ENCODE measurements at places on chromosomes 12 and 14.
A peak's percentile ranks its signal among the peaks of the same experiment; 100 is the strongest.

- no peak for DNase-seq
Observed at GRCh38 chr14:99389174-99389826, 91.4 kb downstream of the SETD3 start.

DNA sequence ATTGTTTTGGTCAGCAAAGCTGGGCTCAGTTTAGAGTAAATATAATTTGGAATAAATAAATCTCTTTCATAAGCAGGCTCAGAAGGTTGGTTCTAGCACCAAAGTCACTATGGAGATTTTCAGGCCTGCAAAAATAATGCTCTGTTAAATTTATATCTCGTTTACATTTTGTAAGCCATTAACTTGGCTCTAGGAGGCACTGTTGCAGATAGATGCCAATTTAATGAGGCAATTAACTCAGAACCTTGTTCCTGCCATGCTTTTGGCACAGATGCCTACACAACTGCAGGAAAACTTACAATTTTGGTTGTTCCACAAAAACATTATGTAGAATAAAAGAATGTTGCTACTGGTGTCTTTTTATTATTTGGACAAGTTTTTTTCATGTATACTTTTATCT, 428.1 kb downstream of the FLRT2 start:
- no peak for DNase-seq

GRCh38 chr12:17148706-17149105, 542.7 kb upstream of the LMO3 start:
- DNase-seq, result no peak

- no peak for DNase-seq
Observed at GRCh38 chr14:97266653-97267052, 469.5 kb downstream of the VRK1 start.

DNA sequence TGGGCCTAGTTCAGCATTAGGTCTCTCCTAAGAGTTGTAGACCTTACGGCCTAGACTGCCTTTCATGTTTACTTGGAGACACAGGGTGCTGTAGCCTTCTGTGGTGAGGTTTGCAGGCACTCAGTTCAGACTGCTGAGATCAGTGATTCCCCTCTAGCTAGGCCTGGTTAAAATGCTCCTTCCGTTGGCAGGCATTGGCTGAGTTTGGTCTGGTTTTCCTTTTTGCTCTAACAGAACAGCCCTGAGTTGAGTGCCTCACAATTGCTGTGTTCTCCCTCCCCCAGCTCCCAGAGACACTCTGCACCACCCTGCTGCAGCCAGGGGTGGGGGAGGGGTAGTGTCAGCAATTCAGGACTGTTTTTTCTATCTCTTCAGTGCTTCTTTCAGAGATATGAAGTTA, 178.9 kb upstream of the DYRK2 start:
- DNase-seq, result peak; percentile 53

DNA sequence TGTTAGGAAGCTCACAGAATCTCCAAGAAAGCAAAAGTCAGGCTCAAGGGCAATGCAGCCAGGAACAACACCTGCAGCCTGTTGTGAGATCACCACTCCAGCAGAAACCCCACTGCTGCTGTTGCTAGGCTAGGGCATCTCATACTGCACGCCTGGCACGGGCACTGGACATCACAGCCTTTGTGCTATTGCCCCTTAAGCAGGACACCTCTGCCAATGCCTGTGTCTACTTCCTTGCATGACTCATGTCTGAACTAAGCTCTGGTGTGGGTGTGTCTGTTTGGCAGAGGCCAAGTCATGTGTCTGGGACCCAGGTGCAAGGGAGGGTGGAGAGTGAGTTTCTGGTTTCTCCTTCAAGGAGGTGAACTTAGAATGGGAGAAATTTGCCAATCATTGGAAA, 10.0 kb upstream of the DDX47 start:
- DNase-seq, result no peak

DNA sequence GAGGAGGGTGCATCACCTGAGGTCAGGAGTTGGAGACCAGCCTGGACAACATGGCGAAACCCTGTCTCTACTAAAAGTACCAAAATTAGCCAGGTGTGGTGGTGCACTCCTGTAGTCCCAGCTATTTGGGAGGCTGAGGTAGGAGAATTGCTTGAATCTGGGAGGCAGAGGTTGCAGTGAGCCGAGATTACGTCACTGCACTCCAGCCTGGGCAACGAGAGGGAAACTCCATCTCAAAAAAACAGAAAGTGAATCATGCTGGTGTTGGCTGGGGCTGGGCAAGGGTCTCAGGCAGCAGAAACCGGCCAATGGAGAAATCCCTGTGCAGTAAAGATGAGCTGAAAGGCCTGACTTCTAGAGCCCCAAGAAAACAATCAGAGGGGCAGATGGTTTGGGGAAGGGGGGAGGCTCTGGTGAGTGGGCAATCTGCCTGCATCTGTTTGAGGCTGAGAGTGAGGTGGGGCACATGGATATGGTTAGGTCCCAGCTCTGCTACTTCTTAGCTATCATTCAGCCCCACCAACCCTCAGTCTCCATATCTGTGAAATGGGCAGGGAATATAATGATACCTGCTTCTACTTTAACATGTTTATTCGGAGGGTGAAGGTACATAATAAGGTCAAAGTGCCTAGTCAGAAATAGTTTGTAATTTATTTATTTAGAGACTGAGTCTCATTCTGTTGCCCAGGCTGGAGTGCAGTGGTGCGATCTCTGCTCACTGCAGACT, 21.3 kb upstream of the COX6A1 start:
- no peak for DNase-seq

GRCh38 chr12:42386308-42386707, 60.3 kb downstream of the PPHLN1 start:
- no peak for DNase-seq

DNA sequence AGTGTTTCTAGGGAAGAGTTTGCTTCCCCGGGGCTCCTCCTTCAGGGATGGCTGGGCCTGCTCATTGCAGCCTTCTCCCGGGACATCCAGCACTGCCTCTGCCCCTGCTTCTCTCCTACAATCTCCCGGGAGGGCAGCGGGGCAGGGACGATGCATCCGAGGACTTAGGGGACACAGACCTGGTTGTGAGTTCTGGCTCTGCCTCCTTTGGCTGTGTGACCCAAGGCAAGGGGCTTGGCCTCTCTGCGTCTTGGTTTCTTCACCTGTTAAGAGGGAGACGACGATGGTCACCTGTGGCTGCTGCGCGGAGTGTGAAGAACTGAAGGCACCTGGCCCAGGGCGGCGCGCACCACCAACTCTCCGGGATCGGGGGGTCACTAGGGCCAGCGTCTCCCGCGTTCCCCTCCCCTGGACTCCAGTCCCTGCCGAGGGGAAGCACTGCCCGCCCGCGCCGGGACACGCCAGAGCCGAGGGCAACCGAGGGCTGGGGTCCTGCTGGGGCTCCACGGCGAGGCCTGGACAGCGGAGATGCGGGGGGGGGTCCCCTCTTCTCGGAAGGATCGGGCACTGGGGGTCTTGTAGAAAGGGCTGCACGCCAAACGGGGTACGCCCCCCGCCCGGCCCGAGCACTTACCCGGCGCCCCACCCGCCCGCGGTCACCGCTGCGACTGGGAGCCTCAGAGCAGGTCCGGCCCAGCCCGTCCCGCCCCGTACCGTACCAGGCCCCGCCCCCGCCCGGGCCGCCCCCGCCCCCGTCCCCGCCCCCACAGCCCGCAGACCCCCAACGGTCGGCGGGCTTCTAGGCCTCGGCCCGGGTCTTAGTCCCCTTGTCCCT, at the start of gene HVCN1:
Gene HVCN1 (minus strand): TSS at position 670 of the 835 bp plus-strand sequence. CDS start 5,870 bp downstream, outside the sequence.
- peak; percentile 25 for DNase-seq

GRCh38 chr14:105894978-105895881, 368.8 kb downstream of the TMEM121 start:
- DNase-seq, result no peak

- DNase-seq, result no peak
Observed at GRCh38 chr14:97298331-97298730, 501.1 kb downstream of the VRK1 start.

DNA sequence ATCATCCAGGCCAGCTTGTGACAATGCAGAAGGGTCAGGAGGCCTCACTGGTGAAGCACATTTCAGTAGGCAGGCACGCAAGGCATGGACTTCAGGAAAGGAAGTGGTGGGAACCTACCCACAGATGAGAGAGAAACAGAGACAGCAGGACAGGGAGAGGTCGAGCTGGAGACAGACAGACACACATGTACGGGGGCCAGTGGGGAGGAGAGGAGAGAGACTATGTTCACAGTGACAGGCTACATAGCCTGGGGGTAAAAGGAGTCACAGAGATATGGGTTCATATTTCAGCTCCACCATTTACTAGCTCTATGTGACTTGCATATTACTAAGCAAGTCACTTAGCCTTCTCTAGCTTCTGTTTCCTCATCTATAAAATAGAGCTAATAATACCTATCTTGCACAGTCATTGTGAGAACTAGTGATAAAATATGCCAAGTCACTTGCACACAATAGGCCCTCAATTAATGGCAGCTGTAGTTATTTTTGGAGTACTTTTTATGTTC, 91.1 kb upstream of the FUT8 start:
- no peak for DNase-seq

- DNase-seq, result no peak
Observed at GRCh38 chr12:84874125-84874824, 38.3 kb downstream of the SLC6A15 start.

DNA sequence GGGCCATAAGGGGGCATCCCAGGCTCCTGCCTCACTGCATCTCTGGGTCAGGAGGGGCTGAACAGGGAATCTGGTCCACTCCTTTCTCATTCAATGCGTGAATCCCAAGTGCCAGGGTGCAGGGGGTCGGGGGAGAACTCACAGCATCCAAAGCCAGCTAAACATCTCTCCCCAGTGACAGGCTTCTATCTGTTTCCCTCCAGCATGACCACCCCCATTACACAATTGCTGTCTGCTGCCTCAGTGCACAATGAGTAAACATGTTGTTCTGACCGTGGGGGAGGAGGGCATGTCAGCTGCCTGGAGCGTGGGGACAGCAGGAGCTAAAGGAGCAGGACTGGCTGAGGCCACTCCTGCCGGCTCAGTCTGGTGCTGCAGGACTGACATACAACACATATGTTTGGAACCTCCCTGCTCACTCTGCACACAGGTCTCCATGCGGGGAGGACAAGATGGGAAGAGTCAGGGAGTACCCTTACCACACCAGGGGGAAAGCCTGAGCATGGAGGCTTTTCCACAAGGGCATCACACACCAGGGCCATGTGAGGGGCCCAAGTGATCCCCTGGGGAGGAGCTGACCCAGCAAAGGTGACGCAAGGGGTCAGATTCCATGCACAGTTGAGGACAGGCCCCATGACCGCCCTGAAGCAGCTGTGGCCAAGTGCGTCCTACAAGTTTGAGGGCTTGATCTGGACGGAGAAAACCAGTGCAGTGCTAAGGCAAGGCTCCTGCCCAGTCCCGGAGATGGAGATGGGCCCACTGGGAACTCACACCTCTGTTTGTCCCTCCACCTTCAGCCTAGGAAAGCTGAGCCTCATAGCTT, 1.4 kb downstream of the TNS2 start:
- DNase-seq, result peak; percentile 81

DNA sequence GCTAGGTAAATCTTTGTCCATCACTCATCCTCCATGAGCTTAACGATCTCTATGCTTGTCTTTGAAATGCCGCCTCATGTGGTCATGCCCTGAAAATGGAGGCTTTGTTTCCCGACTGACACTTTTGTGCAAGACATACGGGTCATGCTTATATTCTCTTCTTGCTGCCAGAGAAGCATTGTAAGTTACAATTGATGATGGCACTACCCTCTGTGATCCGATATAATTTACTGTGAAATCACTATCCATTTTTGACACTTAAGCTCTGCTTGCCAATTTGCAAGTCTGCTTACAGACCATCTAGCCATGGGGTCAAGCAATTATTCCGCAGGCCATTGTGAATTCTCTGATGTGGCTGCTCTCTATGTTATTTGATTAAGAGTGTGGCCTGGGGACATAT, 650.0 kb downstream of the FLRT2 start:
- no peak for DNase-seq

DNA sequence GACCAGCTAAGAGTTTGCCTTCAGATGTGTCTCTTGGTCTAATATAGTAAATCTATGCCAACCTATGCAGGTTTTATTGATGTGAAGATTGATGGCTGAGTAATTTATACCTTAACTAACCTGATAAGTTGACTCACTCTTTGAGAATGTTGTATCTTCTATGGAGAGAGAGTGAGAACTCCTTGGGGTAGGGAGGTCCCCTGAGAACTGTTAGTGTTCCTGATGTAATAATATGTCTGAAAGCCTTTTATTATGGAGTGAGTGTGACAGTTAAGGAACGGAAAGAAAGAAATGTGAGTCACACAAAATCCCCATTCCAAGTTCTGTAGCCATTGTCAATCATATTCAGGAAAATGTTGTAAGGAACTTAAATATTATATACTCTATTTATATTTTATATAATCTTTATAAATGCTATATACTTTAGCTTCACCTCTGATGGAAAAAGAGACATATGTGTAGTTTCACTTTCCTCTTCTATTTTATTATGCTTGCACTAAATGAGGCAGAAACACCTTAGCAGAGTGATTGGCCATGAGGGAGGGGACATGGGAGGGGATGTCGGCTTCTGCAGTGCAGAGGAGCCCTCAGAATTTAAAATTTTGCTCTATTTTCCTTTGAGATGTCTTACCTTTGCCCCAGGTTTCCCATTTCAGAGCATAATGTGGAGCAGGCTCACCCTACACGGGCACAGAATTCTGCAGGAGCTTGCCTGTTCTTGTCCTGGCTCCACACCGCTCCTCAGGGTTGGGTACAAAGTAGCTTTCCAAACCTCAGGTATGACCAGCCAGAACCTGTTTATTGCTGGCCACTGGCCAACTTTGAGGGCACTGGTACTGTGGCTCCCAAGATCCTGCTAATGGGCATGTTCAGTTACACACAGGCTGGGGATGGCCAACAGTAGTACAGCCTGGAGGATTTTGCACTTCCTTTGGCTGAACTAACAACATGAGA, 57.7 kb downstream of the ARF6 start:
- DNase-seq, result no peak

GRCh38 chr12:107458163-107458562, 227.4 kb upstream of the PWP1 start:
- no peak for DNase-seq

DNA sequence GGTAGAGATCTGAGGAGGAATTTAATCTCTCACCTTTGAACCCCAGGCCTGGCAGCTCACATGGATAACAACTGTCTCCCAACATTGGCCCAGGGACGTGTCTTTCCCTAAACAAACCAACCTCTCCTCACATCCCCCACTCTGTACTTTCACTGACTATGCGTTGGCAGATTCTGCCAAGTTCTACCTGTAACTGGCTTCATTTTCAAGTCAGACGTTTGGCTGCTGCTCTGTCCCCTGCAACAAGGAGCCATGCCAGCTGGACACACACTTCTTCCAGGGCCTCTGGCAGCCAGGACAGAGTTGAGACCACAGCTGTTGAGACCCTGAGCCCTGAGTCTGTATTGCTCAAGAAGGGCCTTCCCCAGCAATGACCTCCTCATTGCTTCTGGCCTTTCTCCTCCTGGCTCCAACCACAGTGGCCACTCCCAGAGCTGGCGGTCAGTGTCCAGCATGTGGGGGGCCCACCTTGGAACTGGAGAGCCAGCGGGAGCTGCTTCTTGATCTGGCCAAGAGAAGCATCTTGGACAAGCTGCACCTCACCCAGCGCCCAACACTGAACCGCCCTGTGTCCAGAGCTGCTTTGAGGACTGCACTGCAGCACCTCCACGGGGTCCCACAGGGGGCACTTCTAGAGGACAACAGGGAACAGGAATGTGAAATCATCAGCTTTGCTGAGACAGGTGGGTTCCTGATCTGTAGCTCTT, at the start of gene INHBC:
Gene INHBC (plus strand): TSS at position 268 of the 707 bp plus-strand sequence. CDS start 103 bp downstream, at position 371.
- DNase-seq, result no peak
